ENCODE measurements at places on chromosomes 2 and 18.
A peak's percentile ranks its signal among the peaks of the same experiment; 100 is the strongest.

DNA sequence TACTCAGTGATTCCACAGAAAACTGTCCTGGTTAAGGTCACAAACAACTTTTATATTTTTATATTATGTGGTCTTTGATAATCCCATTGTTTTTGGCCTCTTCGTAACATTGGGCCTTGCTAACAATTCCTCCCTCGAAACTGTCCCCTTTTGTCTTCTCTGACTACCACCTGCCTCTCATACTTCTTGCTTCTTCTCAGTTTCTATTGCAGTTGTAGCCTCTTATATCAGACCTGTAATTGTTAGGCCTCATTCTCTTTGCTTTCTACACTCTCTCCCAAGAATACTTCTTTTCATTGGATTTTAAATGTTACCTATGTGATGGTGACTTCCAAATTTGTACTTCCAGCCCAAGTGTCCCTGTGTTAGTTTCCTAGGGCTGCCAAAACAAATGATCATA lies 44.7 kb downstream of the MC4R start:
- no peak for DNase-seq

DNA sequence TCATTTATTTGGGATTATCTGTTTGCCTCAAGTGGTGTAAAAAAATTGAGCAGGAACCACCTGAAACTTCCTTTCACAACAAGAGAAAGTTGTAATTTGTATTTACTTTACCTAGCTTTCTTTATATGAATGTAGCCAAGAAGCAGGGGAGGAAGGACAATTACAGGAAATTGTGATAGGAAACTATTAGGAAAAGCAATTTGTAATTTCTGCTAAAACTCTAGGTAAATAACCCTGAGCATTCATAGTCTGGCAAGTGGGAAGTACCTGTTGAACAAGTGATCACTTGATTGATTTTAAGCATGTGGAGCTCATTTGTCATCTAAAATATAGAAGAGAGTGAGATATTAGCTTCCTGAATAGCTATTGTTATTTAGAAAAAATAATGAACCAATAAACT lies 5.0 kb downstream of the TFPI start:
- no peak for DNase-seq

DNA sequence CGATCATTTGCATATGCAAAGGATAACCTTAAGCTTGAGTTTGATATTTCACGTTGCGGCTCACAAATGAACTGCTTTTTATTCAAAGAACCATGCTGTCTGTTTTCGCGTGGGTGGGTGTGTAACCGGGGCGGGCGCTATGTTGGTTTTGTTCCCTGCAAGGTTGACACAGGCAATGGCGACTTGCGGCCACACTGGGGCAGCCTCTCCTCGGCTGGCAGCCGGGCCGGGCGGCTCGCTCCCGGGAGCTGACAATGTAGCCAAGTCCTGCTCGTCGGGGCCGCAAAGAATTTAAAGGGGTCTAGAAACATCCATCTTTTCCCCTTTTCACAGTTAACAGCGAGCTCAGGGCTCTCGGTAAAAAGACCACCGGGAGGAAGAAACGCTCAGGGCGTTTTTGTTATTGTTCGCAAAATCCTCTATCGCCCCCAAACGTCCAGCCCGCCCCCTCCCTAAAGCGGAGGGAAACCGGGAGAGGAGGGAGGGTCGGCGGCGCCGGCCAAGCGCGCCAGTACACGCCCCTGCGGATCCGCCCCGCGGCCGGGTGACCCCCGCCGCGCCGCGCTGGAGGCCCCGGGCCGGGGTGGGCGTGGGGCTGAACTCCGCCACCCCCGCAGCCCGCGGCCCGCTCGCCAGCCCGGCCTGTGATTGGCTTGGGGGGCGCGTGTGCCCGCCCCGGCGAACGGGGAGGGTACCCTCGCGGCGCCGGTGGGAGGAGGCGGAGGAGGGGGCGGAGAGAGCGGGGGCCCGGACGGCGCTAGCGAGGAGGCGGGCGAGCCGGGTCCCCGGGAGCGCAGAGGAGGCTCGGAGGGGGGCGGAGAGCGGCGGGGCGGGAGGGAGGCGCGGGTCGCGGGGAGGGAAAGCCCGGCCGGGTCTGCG lies at the start of gene NEDD4L:
NEDD4L (plus strand) TSS at position 736 of the 879 bp plus-strand sequence. CDS start 435 bp downstream, outside the sequence.
- peak; percentile 45 for DNase-seq

DNA sequence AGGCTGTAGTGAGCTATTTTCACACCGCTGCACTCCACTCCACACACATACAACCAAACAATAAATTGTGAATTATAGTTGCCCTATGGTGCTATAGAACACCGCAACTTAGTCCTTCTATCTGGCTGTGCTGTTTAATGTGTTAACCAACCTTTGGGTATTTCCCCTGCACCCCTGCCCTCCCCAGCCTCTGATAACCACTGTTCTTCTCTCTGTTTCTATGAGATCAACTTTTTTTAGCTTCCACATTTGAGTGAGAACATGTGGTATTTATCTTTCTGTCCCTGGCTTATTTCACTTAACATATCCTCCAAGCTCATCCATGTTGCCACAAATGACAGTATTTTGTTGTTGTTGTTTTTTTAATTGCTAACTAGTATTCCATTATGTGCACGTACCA lies 32.5 kb downstream of the TET3 start:
- no peak for DNase-seq

- no peak for DNase-seq
Measured at GRCh38 chr2:227351639-227352038, 26.6 kb downstream of the MFF start.

DNA sequence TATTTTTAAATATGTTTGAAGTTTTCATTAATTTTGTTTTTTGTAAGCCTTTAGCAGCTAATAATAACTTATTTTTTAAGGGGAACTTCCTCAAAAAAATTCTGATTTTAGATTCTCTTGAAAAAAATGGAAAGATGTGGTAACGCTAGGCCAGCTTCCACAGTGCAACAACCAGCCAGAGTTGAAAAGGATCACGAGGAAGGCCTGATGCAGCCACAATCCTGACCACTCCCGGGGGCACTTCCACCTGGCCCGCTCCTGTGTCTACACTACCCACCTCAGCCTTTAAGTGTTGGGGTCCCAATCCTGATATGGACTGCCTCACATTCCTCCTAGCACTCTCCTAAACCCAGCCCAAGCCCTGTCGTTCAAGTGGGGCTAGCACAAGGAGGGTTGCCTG lies 101.1 kb downstream of the TMEM17 start:
- no peak for DNase-seq

DNA sequence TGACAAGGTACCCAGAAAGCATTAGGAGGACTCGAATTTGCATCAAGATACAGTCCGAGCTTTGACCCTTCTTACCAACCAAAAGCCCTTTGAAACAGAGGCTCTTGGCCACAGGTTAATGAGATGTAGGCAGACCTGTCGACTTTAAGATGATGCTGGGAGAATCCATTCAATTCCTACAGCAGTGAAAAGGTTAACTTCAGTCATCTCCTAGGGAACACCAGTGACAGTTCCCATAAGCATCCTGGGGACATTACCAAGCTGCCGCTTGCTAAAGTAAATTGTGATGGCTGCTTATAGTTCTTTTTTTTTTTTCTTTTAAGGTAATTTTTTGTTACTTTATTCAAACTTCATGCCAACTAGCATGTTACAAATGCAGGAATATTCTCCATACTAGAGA lies 379.3 kb downstream of the SOX11 start:
- DNase-seq = no peak

- DNase-seq = peak; percentile 42
Measured at GRCh38 chr18:7221424-7222155, 9.3 kb upstream of the LRRC30 start.

DNA sequence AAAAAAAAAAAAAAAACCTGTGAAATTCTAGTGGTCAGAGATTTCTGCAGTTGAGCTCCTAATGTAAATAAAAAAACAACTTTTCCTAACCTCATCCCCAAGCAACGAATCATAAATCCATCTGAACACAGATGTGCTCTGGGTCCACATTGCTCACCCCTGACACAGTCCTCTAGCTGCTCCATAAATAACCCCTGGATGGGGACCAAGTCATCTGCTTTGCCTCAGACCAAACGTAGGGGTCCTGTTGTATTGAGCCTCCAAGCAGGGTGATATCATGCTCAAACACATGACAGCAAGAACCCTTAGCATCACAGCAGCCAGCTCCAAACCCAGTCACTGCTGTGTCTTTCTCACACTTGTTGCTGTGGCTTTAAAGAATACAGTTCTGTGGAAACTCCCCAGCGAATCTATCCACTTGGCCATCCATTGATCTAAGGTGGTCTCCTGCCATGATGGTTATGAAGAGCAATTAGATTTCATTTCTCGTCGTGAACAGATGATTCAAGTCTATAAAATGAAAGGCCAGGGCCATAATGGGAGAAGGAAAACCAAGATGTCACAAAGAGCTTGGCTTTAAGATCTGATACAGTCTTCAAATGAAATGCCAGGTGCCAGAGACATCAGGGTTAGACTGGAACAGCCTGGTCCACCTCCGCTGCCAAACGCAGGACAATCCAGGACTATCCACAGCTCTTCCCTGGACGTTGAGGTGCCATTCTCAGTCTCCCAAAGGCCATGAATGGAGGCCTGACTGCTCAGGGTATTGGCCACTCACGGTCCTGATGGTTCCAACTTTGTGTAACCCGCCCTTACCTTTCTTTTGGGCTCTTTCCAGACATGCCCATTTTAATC lies 39.0 kb downstream of the TBC1D8 start:
- DNase-seq = no peak

DNA sequence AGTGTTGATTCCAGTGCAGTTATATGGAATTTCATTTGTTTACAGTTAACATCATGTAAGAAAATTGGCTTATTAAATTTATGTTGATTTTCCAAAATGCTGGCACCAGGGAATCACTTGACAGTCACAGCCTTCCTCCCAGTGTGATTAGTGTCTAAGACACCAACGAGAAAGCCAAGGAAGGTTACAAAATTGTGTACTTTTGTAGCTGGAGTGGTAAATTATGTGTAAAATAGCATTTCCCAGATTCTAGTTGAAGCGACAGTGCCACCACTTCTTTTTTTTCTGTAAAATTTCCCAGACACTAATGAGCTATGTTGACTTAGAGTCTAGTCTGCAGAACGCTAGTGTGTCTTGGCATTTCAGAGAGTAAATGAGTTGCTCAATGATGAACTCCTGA lies 101.3 kb downstream of the NCK2 start:
- no peak for DNase-seq

DNA sequence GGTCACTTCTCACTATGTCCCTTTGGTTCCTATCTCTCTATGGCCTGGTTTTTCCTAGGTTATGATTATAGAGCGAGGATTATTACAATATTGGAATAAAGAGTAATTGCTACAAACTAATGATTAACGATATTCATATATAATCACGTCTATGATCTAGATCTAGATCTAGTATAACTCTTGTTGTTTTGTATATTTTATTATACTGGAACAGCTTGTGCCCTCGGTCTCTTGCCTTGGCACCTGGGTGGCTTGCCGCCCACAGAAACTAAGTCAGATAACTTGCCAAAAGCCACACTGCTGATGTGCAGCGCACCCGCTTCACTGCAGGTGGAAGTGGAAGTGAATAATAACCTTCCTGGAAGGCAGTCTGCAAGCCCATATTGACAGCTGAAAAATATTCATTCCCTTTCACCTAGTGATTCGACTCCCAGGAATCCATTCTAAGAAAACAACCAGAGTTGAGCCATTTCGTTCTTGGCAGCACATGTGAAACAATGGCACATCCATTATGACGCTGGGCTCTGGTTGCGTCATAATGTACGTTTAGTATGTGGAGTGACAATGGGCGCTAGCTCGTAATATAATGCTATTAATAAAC lies 725 bp upstream of the ANKRD53 start:
- DNase-seq = peak; percentile 57

- peak; percentile 8 for DNase-seq
Measured at GRCh38 chr2:179751163-179751809, 110.1 kb downstream of the ZNF385B start.

DNA sequence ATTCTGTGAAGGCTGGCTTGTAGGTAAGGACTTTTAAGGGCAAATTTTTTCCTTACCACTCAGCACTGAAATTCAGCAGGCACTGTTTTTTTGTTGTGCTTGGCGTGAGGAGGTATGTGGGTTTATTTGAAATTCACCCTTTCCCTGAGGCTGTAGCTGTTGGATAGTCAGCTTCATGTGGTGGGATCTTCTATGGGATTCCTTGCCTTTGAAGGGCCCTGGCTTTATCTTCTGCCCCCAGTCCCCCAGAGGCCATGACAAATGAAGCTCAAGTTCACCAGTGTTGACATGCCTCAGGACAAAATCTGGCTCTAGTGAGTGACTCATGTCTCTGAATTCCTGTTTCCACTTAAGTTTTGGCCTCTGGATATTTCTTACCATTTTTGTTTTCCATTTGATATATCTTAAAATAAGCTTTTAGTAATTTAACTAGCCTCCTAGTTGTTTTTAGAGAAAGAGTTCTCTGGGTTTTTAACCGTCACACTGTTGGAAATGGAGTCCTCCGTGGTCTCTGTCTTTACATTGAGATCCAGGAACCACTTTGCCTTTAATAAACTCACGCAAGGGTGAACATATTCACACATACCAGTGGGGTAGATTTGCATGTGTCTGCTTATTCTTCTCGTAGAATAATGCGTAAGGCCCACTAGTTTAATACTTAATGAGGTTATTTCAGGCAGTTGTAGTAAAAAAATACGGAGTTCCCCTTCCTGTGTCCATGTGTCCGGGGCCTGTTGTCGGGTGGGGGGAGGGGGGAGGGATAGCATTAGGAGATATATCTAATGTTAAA lies 211.1 kb upstream of the FAM98A start:
- no peak for DNase-seq

DNA sequence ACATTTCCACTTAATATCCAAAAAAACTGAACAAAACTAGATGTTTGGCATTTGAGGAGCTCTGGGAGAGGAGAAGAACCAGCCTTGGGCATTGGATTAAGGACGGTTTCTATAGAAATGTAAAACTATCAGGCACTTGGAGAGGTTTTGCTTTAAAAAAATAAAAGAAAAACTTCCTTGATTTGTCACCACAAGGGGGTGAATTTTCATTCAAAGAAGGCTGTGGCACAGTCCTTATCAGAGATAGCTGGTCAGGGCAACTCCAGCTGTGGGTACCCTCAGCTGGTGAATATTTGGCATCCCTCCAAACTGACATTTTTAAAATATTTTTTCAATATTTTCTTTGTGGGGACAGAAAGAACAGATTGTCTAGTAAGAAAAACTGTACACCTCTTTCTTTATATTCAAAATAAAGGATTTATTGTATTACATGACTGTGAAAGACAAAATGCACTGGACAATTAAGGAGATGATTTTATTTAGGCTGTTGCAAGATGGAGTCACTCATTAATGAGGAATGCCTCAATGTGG lies 46.1 kb upstream of the TBC1D8 start:
- DNase-seq = no peak

DNA sequence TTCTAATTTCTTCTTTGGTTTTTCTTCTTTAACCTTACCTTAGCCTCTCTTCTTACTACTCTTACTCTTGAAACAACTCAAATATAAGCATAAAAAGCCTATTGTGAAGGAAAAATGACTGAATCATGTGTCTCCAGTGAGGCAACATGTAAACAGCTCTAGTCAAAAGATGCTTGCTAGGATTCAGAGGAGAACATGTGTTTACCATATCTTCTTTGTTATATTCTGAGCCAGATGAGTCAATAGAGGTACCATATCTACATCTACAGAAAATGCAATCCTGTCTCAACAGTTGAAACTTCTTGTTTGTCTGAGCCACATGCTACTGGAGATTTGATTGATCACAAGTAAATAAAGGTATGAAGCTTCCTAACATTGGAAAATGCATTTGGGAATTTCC lies 15.9 kb upstream of the FIGN start:
- DNase-seq = no peak
